ENCODE measurements at places on chromosomes 12 and 14.
A peak's percentile ranks its signal among the peaks of the same experiment; 100 is the strongest.

DNA sequence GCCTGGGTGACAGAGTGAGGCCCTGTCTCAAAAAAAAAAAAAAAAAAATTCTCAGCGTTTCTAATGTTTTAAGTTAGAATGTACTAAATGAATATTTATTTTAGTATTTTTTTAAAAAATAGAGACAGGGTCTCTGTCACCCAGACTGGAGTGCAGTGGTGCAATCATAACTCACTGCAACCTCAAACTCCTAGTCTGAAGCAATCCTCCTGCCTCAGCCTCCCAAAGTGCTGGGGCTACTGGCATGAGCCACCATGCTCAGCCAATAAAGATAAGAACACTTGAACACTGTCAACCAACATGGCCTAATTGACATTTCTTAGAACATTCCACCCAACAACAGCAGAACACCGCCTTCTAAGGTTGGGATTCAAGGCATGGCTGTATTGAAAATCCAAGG is 5.1 kb upstream of the DYNC1H1 start:
- DNase-seq, result no peak

GRCh38 chr12:104748790-104749189 is 209.3 kb downstream of the SLC41A2 start:
- no peak for DNase-seq

DNA sequence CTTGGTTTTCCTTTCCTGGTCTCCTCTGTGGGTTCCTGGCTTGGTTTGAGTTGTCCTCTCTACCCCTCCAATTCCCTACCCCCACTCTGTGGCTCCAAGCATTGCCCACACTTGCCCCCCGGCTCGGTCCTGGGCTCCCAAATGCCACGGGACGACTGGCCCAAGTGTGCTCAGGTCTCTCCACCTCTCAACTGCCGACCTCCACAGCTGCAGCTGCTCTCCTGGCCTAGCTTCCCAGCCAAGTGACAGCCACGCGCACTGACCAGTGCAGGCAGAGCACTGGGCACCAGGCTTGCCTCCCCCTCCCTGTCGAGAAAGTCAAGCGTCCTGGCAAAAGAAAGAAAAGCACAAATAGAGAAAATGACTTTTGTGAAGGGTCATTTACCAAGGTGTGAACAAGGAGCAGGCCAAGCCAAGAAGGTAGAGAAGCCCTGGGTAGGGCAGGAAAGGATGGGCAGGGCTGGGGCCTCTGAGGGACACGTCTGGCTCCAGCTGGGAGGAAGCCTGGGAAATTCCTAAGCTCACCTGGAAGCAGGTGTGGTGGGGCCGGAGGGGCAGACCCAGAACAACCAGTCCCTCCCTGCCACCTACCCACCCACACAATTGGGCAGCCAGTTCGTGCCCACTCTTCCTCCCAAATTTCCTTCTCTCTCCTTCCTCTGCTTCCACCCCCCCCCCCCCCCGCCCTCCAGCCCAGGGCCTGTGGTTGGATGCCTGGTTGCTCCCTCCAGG is 1.8 kb upstream of the CEP170B start:
- no peak for DNase-seq

DNA sequence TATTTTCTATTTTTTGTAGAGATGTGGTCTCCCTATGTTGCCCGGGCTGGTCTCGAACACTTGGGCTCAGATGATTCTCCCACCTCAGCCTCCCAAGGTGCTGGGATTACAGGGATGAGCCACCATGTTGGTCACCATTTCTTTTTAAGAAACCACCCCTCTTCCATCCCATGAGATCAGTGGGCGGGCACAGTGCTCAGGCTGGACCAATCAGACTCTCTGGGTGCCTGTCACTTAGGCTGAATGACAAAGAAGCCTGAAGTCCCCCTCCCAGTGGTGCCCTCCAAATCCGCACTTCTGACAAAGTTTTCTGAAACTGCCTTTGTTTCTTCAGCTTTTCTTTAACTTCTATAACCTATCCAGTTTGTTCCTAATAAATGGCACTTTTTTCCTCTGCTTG is 48.2 kb downstream of the CALM1 start:
- no peak for DNase-seq

GRCh38 chr12:52836042-52836466 is 1.9 kb upstream of the KRT79 start:
- DNase-seq, result no peak

GRCh38 chr14:58690801-58691516 is 53.2 kb downstream of the DACT1 start:
- no peak for DNase-seq

DNA sequence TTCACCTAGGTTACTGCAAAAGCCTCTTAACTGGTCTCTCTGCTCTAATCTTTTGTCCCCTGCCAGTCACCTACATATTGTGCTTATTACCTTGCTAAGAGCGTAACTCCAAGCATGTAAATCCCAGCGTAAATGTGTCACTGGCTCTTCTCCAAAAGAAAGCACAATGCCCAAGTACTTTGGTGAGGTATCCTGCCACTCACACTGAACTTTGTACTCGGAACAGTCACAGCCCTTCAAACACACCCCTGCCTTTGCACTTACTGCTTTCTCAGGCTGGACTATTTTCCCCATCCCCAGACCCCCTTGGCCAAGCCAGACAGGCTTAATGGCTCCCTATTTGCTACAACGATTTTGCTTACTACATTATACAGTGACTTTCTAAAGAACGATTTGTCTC is 31.7 kb downstream of the GALNT4 start:
- DNase-seq, result no peak

GRCh38 chr12:124595444-124595843 is 28.0 kb upstream of the NCOR2 start:
- no peak for DNase-seq

- DNase-seq, result no peak
Observed at GRCh38 chr14:100629098-100629497, 41.9 kb upstream of the BEGAIN start.

DNA sequence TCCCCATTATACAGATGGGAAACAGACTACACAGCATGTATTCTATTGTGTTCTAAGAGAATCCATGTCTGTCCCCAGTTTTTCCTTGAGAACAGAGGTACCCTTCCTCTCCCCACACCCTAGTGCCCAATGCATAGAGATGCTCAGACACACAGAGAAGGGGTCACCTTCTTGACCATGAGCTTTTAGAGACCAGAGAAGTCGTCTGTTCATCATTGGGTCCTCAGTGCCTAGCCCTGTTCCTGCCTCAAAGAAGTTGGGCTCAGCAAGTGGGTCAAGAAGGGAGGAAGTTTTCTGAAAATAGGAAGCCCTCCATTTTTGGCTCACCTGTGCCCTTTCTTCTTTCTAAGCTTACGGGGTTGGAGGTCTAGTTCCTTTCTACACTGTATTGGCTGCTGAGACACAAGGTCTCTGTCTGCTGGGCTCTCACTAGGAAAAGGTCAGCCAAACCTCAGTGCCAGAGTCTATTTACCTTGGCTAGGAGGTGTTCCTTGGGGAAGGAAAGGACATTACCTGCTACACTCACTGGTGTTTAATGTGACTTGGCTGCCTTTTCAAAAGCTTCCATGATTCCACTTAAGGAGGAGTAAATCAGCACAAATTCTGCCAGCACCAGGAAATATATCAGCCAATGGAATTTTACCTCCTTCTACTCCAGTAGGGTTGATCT is 198.5 kb upstream of the PWP1 start:
- no peak for DNase-seq

DNA sequence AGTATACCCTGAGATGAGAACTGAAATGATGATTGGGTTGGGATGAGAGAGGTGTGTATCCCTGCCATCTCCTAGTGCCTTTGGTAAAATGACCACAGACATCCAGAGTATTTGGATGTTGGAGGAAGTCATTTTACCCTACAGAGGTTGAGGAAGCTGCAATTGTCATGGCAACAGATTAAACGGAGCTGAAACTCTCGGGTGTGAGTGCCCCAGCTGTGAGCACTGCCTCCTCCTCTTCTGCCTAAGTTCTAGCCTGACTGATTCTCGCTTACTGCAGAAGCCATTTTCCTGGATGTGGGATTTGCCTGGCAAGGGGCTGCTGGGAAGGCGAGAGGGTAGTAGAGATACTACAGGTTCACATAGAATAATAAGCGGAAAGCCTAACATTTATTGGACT is 10.3 kb upstream of the PPP4R4 start:
- no peak for DNase-seq

GRCh38 chr12:80752464-80752863 is 35.8 kb downstream of the MYF5 start:
- DNase-seq, result no peak

DNA sequence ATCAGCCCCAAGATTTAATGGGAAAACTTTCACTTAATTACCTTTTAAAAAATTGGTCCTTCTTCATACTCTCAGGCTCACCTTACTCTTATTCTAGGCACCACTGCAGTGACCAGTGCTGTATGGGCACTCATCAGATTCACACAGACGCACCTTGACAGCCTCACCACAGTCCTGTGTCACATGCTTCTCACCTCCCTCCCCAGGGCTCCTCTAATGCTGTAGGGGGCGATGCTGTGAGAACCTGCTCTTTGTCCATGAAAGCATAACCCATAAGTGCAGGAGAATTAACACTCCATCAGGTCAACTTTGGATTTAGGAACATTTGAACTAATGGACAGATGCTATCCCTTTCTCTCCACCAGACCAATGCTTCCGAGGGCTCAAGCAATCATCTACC is 13.9 kb upstream of the PPP4R3A start:
- no peak for DNase-seq

- DNase-seq, result no peak
Observed at GRCh38 chr14:23002592-23002991, 7.4 kb downstream of the C14orf93 start.

DNA sequence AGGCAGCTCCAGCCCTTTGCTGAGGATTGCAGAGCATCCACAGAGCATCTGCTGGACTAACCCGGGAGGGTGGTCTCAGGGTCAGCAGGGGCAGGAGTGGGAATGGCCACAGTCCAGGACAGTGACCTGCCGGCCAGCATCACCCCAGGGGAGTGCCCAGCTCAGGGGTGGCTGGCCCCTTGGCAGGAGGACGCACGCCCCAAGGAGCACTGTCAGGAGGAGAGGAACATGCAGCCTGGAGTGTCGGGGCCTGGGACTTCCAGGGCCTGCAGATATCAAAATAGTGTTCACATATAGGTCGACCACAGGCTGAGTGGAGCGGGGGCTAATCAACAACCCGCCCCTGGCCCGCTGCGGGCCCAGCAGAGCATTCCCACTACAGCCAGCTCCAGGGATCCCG is 33.2 kb upstream of the TEX22 start:
- no peak for DNase-seq

- no peak for DNase-seq
Observed at GRCh38 chr12:18798535-18799361, 60.8 kb downstream of the CAPZA3 start.

- no peak for DNase-seq
Observed at GRCh38 chr14:102913341-102914211, 8.9 kb upstream of the AMN start.

GRCh38 chr12:27504507-27504906 is 19.5 kb upstream of the PPFIBP1 start:
- DNase-seq, result no peak

GRCh38 chr14:95993768-95994592 is 45.2 kb upstream of the C14orf132 start:
- DNase-seq, result peak; percentile 36

GRCh38 chr12:30180602-30181001 is 396.9 kb upstream of the TMTC1 start:
- DNase-seq, result no peak

DNA sequence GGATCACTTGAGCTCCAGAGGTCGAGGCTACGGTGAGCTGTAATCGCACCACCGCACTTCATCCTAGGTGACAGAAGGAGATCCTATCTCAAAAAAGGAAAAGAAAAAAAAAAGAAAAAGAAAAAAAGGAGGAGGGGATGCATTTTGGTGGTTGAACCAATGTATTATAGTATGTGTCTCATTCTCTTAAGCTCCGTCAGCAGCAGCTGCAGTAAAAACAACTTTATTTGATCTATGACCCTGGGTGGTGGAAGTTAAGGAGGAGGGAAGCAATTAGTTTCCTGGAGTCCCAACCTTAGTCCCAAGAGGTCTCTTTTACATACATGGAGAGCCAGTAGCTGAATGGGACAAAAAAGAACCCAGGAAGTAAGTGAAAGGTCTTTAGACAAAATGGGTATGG is 26.8 kb upstream of the APOF start:
- no peak for DNase-seq

DNA sequence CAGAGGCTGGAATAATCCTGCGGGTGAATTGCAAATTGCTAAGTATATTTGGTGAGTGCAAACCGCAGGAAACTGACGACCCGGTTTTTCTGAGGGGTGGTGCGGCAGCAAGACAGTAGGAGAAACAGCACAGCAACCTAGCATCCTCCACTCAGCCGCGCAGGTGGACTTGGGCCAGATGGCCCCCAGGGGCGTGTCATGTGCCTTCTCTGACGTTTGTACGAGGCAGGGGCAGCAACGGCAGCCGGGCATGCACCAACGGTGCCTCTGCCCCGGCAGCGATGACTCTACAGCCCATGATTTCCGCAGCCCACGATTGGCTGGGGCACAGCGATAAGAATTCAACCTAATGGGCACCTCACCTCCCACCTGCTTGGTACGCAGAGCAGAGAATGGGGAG is 11.1 kb upstream of the CLEC2A start:
- no peak for DNase-seq

- no peak for DNase-seq
Observed at GRCh38 chr12:132415327-132416120, 74.4 kb upstream of the FBRSL1 start.

- DNase-seq, result no peak
Observed at GRCh38 chr12:98893675-98894411, 248.8 kb downstream of the APAF1 start.

- DNase-seq, result no peak
Observed at GRCh38 chr12:115398311-115398781, 714.4 kb upstream of the TBX3 start.

GRCh38 chr12:132648616-132649225 is 30.1 kb downstream of the P2RX2 start:
- no peak for DNase-seq

DNA sequence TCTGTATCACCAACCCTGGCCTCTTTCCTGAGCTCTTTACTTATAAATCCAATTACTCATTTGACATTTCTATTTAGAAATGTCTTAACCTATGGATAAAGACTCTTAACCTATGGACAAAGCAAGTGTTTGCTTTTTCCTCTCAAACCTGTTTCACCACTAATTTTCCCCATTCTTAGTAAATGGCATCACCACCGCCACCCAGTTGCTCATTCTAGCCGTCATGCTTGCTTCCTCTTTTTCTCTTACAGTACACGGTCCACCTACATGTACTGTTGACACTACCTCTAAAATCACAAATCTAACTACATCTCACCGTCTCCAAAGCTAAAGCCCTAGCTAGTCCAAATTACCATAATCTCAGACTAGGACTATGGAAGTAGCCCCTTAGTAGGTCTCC is 60.0 kb downstream of the CAPS2 start:
- no peak for DNase-seq
